ENCODE measurements at places on chromosomes 11 and 22. TPM values are rescaled to one million over a fixed set of nuclear protein-coding genes. Genes with fewer than 3 reads are reported as not detected.
A peak's percentile ranks its signal among the peaks of the same experiment; 100 is the strongest.

GRCh38 chr22:23226497-23226850 is 46.2 kb downstream of the BCR start:
- no peak for DNase-seq

DNA sequence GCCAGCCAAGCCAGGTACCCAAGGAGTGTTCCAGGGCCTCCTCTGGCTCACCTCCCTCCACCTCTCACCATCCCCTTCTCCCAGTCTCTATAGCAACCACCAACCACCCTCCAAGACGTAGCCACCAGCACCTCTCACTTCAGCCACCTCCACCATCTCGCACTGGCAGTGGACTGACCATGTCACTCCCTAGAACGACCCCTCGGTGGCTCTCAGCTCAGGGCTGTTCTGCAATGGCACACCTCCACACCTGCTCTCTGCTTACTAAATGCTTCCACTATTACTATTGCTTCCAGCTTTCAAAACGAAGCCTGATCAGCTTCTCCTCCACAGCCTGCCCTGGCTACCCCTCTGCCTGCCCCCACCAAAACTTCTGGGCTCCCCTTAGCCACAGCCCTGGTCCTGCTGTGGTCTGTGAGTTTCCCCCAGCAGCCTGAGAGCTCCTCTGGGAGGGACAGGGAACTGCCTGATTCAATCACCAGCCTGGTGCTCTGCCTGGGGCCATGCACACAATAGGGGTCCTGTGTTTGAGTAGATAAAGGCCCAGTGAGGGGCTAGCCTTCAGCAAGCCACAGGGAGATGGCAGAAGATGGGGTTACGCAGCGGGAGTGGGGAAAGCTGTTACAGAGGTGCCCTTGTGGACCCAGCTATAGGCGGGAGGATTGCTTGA is 17.5 kb upstream of the CBX7 start:
- no peak for DNase-seq

- DNase-seq, result peak; percentile 95
Measured at GRCh38 chr22:36860821-36861659, at the start of gene NCF4. Gene NCF4, plus strand, starts transcription at chr22:36861006. Its CDS starts 166 bp downstream, at chr22:36861172.

- no peak for DNase-seq
Measured at GRCh38 chr11:94673951-94674491, 94.1 kb upstream of the AMOTL1 start.

DNA sequence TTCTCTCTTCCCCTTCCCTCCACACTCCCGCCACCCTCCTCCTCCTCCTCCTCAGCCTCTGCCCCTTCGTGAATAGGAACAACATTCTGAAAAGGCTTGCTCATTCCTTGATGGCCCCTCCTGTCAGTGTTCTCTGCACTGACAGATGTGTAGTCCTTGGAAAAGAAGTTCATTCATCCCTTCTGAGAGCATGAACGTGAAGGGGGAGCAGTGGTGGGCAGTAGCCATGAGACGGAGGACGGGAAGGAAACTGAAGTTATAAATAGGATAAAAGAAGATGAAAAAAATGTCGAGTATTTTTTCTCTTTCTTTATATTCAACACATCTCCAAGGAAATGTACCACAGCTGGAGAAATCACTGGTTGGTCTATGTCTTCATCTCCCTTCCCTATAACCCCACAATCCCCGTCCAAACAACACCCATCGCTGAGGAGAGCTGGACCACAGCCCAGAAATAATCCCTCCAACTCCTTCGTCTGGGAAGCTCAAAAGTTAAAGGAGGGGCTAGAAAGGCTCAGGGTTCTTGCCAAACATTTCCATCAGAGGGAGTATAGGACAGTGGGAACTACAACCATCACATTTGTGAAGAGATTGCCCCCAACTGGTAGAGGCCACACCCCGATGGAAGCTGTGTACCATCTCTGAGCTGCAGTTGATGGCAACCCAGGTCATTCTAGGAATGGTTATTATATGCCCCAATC is 33.5 kb downstream of the ETS1 start:
- no peak for DNase-seq

DNA sequence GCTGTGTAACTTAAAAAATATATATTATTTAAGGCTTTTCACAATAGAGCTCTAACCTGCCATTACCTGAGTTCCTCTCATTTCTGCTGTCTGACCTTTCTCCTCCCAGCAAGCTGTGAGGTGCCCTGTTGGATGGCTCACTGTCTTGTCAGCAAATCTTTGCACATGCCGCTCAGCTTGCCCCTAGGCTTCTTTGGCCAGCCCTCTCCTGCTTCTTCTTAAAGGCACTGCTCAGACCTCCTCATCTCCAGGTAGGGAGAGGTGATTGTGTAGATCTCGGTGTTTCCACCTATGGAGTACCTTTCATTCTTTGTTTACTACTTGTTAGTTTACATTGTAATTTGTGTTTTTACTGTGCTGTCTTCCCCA is 96.5 kb downstream of the EXT2 start:
- DNase-seq, result no peak

GRCh38 chr11:61549662-61550568 is 31.0 kb downstream of the SYT7 start:
- DNase-seq, result no peak

DNA sequence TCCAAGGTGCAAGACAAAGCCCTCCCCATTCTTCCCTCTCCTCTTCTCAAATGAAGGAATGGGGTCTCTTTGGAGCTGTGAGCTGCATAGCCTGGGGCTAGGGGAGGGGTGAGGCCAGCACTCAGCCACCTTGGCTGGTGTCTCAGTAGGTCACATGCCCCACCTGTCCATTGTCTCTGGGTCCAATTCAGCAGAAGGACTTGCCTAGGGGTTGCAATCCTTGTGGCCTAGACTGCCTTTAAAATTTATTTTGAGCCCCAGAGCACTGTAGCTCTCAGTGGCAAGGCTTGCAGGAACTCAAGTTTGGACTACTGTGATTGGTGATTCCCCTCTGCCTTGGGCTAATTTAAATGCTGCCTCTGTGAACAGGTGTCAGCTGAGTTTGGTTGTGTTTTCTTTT is 336.7 kb downstream of the DDX10 start:
- no peak for DNase-seq

- DNase-seq, result peak; percentile 74
Measured at GRCh38 chr11:128424851-128425285, 162.5 kb downstream of the ETS1 start.

CCDC82 gene
- 59.8 TPM for total RNA-seq

C22orf42 gene
- not detected for total RNA-seq

C11orf97 gene
- total RNA-seq, result not detected

GRAP2 gene
- 40.3 TPM for total RNA-seq

SLC22A8 gene
- not detected for total RNA-seq

OR2AG2 gene
- total RNA-seq, result not detected

BCO2 gene
- 5.6 TPM for total RNA-seq

Measured in spleen (tissue), 13 donors.